MV-4-11 (cell line): ENCODE measurements at places on chromosomes 5 and 9.

DNA sequence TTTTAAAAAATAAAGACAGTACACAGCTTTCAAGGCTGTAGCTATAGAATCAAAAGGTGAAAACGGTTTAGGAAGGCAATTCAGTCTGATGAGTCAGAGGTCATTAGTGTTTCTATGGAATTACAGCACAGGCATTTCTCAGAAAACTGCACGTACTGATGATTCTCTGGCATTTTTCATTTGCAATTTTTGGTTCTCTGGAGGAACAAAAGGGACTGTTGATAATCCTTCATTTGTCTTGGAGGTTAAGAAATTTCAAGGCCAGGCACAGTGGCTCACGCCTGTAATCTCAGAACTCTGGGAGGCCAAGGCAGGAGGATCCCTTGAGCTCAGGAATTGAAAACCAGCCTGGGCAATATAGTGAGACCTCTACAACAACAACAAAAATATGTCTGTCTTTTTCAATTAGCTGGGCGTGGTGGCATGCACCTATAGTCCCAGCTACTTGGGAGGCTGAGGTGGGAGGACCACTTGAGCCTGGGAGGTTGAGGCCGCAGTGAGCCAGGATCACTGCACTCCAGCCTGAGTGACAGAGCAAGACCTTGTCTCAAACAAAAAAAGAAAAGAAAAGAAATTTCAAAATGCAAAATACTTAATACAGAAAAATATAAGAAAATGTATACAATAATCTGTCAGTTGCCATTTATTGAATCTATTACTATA is 27.3 kb downstream of the NR6A1 start:
- peak; percentile 22 for DNase-seq

DNA sequence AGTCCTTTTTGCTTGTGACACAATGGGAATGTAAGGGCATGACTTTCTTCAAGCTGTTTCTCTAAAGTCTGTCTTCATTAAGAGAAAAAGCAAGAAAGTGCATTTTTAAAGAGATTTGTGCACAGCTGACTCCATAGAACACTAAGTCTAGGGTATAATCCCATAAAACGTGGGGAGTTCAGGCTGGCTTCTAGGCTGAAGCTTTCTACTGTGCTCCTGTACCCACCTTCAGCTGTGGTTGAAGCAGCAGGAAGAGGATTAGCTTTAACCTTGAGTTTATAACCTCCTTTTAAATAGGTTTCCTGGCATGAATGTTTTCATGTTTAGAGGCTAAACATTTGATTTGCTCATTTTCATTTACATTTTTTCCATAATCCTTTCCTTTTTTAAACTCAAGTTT is 126.4 kb downstream of the HACD4 start:
- DNase-seq, result no peak

- DNase-seq, result no peak
Measured at GRCh38 chr9:129209580-129209979, 31.5 kb upstream of the IER5L start.

DNA sequence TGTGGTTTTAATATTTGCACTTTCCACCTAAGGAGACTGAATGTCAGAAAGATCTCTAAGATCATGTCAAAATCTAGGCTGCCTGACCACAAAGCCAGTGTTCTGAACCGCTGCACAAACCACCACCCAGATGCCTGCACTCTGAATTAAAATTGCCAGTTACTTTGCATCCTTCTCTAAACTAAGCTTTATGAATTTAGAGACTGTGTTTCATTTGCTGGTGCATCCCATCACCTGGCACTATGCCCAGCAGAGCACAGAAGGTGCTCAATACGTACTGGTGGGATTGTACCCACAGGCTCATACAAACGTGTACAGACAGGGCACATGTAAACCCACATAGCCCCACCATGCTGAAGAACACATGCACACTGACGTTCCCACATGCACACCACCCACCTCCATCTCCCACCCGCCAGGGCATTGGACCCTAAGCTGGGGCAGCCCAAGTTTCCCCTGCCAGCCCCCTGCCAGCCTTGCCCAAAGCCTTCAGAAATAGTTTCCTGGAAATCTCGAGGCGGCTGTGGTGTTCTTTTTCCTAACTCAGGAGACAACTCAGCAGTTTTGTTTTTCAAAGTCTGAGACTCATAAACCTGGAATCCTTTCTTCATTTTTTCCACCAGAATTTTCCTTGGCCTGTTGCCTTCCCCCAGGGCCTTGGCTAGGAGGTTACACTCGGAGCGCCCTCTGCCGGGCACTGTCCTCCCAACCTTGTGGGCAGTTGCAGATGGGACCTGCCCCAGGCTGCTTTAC is 9.6 kb upstream of the TRAF1 start:
- peak; percentile 74 for DNase-seq

- no peak for DNase-seq
Measured at GRCh38 chr5:93421987-93422401, 159.0 kb downstream of the NR2F1-AS1 start.

DNA sequence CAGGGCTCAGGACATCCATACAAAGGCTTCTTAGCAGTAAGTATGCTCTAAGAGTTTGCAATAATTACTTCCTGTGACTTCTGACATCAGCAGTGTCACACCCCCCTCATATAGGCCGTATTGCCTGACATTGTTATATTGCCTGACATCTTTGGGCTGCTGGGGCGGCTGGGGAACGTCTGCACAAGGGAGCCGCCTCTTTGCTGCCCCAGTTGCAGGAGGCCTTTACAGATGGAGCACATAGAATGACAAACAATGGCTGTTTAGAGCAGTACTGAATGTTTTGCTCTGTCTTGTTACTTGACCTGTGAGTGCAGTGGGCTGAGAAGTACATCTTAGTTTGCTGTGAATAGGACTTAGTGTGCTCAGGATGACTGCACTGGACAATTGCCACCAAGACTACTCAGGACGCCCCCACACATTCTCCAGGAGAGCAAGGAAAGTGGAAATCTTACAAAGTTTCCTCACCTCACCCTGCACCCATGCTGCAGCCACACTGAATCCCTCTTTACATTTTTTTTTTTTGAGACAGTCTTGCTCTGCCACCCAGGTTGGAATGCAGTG is 65.4 kb upstream of the SPOCK1 start:
- peak; percentile 53 for DNase-seq

DNA sequence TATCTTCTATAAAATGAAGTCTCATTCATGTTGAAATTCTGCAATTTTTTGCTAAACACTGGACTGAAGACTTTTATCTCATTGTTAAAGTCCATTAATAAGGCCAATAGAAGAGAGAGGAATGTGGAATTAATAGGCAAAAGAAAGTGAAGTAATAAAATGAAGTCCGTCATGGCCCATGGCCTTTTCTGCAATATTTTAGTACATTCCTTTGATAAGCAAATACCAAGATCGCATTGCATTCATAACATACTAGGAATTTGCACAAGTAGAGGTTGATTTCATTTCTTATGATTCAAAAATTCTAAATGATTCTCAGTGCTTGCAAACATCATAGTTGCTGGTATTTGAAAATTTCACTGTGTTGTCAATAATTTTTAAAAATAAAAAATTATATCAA is 664.0 kb downstream of the NR2F1-AS1 start:
- DNase-seq, result no peak

DNA sequence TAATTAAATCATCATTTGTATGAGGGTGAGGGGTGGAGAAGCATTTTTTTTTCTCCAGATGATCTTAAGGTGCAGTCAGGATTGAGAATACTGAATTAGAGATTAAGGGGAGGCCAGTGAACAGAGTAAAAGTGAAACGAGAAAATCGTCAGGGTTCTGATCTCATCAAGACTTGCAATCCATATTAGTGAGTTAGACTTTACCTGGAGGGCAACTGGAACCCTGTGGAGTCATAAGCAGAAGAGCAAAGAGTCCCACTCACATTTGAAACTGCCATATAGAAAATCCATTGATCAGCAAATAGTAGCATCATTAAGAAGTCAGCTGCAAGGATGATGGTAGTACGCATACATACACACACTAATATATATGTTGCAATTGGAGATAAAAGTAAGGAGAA is 466.2 kb upstream of the PAPPA start:
- DNase-seq, result no peak

DNA sequence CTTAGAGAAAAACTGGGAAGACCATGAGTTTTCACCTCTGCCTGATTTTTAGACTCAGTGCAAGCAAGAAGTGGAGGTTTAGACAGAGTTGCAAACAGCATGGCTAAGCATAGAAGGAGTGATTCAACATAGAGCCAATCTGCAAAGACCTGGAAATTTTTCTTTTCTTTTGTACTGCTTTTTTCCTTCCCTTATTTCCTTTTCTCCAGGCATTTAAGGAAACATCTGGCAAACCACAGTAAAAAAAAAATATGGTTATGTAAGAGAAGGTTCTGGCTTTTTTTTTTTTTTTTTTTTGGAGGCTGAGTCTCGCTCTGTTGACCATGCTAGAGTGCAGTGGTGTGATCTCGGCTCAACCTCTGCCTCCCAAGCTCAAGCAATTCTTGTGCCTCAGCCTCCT is 16.6 kb upstream of the DCAF12 start:
- peak; percentile 63 for DNase-seq

- DNase-seq, result no peak
Measured at GRCh38 chr9:34989946-34990635, 546 bp downstream of the DNAJB5 start.

- peak; percentile 45 for DNase-seq
Measured at GRCh38 chr9:90775657-90776056, 26.0 kb upstream of the SYK start.

DNA sequence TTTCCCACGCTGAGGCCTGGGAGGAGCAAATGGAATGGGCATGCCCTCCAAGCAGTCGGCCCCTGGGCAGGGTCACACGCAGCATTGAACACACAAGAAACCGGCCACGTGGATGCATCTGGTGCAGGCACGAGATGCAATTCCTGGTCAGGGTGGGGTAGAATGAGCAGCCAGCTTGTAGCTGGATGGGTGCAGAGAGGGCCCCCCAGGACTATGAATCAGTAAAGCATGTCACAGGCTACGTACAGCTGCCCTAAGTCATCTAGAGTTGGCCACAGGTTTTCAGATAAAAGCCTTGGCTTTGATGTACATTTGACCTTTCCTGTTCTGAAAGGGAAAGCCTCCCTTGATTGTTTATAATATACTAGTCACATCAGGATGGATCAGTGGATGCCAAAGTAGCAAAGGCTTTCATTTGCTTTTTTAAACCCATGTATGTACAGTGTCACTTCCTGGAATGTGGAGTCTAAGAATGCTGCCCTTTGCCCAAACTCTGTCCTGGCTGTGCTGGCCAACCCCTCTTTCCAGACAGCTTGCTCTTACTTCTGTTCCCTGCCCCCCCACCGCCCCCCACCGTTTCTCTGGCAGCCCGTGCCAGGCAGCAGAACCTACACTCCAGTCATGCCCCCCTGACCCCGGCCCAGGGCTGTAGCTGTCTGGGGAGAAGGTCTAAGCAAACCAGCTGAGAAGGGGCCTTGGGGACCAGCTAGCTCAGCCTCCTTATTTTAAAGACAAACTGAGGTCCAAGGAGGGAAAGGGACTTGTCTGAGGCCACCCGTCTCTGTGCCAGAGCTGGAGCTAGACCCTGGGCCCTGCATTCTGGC is 169.2 kb downstream of the HSPA4 start:
- no peak for DNase-seq

DNA sequence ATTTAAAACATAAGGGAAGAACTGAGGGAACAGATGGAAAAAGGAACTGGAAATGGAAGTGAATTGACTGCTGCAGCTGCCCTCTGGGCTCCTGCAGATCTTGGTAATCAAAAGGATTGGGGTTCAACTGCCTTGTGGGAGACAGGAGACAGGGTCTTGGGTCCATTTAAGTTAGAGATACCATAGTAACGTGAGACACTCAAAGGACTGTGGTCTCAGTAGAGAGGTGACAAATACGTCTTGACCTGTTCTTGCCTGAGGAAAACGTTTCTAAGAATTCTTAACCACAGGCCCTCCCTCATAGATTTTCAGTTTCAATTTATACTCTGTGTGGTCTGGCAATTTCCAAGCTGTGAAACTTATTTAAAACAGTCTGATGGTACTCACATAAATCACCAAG is 100.8 kb upstream of the DHFR start:
- peak; percentile 88 for DNase-seq

DNA sequence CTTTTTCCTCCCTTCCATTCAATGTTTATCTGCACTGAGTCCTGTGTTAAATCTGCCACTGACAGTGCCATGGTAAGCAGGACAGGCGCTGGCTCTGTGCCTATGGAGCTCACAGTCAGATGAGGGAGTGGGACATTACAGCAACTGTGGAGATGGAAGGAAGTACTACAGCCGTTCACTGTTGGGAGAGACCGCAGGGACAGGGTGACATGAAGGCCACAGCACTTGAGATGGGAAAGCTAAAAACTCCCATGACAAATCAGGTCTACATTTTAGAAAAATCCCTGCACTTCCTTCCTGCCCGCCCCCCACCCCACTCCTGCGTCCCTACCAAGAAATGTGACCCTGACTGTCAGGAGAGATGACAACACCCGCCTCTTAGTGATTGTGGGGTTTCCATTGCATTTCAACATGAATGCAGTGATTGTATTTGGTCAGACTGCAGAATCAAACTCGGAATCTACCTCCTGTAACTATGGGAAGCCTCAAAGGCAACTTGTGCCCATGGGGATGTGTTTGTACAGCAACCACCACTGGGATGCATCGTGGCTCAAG is 56.4 kb downstream of the GTF3C4 start:
- DNase-seq, result no peak

GRCh38 chr9:128505414-128505765 is 871 bp downstream of the GLE1 start:
- DNase-seq, result no peak

DNA sequence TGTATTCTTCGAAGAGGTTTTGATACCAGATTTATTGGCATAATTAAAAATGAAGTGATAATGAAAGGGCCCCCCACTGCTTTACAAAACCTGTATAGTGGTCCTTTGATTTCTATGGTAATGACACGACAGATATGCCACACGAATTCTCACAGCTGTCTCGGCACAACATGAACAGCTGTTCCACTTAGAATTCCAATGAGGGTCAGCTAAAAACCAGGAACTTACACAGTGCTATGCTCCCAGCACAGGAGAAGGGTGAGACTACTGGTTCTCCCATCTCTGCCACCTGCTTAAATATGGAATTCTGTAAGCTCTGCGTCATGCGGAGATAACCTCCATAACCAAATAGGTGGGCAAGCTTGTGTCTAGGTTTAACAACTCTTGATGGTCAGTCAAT is 183.0 kb upstream of the EFNA5 start:
- no peak for DNase-seq

DNA sequence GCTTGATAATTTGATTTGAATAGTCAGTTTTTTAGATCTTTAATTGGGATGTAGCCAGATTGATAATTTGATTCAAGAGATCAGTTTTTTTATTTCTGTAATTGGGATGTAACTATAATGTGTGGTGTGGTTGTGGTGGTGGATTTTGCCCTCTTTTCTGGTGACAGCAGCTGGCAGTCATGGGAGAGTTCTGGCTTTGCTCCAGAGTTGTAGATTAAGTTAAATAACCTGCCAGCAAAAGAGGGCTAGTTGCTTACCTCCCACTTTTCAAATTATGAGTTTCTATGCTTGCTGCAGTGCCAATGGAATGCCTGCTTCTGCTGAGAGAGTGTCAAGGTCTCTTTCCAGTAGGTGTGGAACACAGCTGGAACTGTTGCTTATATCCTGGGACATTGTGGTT is 315.1 kb downstream of the CCDC171 start:
- DNase-seq, result no peak

- DNase-seq, result no peak
Measured at GRCh38 chr5:133927300-133928180, 40.9 kb downstream of the C5orf15 start.

- DNase-seq, result no peak
Measured at GRCh38 chr5:73960426-73960825, 334.4 kb downstream of the ARHGEF28 start.
